Stimulated activated CD8-positive, alpha-beta memory T cell treated with anti-CD3 and anti-CD28 coated beads, Interleukin-4, amount 100 ng/mL, for 48 hours (primary cell): ENCODE measurements at places on chromosomes 12 and 14.

- DNase-seq, result no peak
Observed at GRCh38 chr12:79874665-79875064, 60.2 kb downstream of the PPP1R12A start.

DNA sequence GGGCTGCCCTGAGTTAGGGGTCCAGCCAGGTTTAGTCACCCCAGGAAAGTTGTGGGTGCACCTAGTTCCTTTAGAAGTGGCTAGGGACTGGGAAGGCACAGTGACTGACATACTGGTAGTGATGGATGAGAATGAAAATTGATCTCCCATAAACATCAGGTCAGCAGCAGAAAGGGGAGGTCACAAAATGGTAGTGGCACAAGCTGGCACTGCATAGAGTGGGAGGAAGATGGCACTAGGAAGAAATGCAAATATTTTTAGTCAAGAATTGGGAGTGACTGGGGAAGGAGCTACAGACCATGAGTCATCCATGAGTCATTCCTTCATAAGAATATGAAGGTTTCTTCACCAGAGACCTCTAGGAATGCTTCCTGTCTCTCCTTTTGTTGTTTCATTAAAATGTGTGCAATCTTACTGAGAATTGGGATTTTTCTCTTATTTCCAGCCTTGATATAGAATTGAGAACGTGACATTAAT lies 198.3 kb upstream of the AMIGO2 start:
- no peak for DNase-seq

- DNase-seq, result no peak
Observed at GRCh38 chr12:7656121-7656520, 9.6 kb downstream of the APOBEC1 start.

DNA sequence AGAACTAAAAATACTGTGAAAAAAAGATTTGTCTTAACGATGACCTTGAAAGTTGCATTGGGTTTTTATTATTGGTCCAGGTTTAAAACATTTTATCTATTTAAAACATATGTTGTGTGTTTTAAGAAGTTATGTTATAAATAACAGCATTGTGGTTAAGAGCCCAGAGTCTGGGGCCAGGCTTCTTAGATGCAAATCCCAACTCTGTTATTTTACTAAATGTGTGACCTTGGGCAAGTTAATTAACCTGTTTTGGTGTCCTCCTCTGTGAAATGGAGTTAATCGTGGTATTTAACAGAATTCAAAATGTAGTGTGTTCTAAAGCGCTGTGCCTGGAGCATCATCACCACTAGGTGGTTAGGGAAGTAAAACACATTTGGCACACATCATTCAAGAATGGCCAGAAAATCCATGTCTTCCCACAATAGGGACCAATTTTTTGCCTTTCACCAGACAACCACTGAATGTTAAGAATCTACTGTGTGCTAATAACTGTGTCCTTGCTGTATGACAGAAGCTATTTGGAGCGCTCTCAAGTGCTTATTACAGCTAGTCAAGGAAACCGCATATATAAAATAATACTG lies 133.3 kb downstream of the MON2 start:
- DNase-seq, result no peak

GRCh38 chr12:43675048-43675904 lies 83.3 kb downstream of the PUS7L start:
- no peak for DNase-seq

DNA sequence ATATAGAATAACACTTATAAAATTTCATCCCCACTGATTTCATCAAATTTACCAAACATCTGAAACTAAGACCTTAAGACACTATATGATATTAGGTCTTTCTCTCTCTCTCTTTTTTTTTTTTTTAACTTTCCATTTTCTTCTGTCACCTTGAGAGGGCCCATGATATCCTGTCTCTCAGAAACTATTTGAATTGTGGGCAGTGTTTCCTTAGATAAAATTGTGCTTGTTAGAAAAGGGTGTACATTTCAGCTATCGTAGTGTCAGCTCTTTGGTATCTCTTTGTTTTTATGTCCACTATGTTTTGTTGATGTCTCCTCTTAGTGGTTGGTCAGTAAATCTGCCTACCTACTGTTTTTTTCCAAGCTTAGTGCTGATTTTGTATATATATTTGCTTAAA lies 23.8 kb downstream of the DNM1L start:
- no peak for DNase-seq

DNA sequence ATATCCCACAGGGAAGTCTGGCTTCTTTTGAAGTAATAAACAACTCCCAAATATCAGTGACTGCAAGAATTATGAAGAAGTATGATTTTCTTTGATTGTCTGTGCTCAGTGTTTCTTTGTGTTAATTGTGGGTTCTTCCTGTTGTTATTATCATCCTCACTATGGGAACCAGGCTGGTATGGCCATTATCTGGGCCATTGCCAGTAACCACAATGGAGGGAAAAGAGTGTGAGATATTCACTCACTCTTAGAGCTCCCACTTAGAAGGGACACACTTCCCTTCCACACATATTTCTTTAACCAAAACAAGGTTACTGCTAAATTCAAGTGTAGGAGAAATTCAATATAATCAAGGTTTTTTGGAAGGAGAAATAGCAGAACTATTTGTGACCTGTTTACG lies 503.7 kb downstream of the SLC6A15 start:
- DNase-seq, result no peak

GRCh38 chr14:104926619-104927431 lies 2.1 kb downstream of the PLD4 start:
- no peak for DNase-seq

DNA sequence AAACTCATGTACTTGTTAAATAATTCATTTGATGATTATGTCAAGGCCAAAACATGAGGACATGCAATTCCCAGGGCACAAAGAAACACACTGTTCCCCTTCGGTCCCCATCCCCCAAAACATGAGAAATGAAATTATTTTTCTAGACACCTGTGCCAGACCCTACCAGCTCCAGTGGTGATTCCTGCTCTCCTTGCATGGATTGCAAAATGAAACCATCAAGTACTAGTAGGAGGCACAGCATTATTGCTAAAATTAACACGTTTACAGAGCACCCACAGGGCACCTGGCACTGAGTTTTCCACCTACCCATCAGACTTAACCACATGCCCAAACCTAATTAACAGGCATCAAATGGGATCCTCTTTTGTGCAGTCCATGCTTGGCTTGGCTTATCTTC lies 76.6 kb downstream of the ZFC3H1 start:
- DNase-seq, result no peak

GRCh38 chr12:114163771-114164170 lies 197.6 kb upstream of the RBM19 start:
- DNase-seq, result no peak

GRCh38 chr14:88323086-88323522 lies at the start of gene KCNK10:
TSS of gene KCNK10 (minus strand) at chr14:88323269. CDS start at chr14:88322798, 471 bp downstream.
- no peak for DNase-seq

DNA sequence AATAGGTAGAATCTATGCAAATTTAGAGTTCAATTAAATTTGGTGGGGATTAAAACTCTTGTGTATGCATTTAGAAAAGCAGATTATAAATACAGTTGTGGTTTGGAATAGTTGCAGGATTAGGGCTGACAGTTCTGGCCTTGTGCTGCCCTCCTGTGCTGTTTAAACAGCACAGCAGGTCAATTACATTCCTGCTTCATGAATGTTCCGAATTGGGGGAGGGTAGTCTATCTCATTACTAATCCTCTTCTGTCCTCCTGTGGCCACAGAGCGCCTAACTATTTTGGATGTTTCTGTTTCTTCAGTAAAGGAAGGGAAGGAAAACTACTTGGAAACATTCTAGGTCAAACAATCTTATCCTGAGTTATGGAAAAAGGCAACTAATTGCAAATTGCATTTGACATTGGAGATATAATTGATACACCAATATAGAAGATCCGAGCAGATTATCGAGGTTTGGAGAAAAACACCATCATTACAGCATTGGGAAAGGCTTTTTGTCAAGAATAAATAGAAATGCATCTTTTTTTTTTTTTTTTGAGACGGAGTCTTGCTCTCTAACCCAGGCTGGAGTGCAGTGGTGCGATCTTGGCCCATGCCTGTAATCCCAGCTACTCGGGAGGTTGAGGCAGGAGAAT lies 8.7 kb upstream of the GPR19 start:
- DNase-seq, result no peak

DNA sequence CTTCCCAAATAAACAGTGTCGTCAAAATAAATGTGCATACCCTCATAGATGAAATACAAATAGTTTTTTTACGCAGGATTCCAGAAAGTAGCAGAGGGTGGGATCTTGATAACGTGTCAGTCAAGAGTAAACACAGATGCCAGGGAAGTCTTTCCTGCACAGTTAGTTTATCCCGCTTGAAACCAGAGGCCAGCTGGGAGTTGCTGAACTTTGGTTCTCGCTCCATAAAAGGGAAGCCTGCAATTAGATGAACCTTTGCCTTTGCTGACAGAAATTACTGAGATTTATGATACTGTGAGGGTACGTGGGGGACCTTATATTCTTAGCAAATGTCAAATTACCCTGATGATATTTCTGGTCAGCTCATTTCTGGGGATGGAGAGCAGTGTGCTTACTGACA lies 18.9 kb downstream of the FAR2 start:
- DNase-seq, result no peak

DNA sequence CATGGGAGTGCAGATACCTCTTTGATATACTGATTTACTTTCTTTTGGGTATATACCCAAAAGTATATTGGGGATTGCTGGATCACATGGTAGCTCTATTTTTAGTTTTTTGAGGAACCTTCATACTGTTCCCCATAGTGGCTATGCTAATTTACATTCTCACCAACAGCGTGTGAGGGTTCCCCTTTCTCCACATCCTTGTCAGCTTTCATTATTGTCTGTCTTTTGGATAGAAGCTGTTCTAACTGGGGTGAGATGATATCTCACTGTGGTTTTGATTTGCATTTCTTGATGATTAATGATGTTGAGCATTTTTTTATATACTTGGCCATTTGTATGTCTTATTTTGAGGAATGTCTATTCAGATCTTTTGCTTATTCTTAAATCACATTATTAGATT lies 44.1 kb upstream of the JDP2 start:
- DNase-seq, result no peak

DNA sequence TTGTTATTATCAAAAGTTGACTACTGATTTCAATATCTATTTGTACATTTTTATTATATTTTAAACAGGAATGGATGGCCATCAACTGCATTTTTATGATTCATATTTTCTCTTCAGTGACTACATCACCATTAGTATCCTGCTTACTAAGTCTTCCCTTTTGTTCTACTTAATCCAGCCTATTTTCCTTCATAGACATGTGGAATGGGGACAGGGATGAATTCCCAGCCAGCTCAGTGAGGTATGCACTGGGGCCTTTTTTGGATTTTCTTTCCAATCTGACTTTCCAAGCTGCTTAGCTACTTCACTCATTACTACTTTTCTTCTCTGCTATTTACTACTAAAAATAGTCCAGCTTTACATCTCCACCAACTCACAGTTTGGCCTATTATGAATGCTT lies 38.4 kb downstream of the AKAP6 start:
- no peak for DNase-seq

- DNase-seq, result no peak
Observed at GRCh38 chr14:33414041-33414440, 475.4 kb downstream of the NPAS3 start.

DNA sequence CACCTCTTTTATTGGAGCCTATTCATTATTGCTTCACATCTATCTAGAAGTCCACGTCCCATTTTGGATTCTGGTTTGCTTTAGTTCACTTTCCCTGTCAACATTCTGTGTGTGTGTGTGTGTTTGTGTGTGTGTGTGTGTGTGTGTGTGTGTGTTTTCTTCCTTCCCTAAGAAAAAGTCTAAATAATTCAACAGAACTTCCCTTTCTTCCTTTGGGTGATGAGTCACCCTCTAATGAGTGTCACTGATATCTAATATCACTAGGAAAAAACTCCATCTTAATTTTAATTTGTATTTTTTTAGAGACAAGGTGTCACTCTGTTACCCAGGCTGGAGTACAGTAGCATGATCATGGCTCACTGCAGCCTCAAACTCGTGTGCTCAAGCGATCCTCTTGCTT lies 234.2 kb downstream of the TTC8 start:
- no peak for DNase-seq

DNA sequence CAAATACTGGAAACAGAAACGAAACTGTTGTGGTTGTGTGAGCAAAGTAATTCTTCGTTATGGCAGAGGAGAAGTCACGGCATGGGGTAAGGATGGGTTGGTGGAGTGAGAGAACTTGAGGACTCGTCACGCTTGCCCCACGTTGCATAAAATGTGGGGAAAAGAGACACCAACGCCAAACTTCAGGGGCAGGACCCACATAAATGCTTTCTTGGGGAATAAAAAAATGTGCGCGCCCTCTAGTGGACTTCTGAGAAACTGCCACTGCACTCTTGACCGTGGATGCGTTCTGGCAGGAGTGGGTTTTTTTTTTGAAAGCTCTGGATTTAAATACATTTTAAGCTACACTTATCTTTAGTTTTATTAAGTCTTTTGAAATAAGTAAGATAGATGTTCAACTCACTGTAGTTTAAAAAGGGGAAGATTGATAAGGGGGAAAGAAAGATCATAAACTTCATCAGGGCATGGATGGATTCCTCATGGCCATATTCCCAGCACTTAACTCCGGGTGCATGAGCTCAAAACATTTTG lies 4.1 kb upstream of the IGF1 start:
- peak; percentile 71 for DNase-seq

- DNase-seq, result no peak
Observed at GRCh38 chr14:75048101-75048500, 3.2 kb downstream of the MLH3 start.

GRCh38 chr14:61866932-61867920 lies 105.0 kb downstream of the SNAPC1 start:
- no peak for DNase-seq

DNA sequence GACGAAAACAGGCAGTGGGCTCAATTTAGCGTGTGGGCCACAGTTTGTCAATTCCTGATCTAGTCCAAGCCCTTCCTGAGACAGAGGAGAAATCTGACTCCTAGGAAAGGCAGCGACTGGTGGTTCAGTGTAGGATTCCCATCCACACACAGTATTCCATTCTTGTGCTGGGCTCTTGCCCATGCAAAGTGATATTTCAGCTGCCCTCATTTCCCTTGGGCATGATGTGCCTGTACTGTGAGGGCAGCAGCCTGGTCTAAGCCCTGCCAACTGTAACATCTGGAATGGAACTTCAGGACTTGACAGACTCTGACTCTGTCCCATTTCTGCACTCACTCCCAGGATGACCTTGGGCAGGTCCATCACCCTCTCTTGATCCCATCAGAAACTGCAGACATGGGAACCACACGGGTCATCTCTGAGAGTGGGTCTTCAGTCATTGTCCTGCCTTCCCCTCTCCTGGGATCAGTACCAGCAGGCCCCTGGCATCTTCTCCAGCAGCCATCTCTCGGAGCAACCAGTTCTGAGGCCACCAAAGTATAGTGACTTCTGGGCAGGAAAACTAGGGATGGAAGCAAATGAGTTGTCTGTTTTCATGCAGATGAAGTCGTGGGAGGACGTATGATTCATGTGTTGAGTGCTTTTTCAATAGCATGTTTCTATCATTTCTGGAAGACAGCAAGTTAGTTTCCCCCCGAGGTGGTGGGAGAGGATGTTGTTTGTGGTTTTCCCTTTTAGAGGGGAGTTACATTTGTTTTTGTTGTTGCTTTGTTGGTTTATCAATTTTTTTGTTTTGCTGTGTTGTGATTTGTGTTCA lies 54.2 kb upstream of the BCL2L14 start:
- no peak for DNase-seq
